Mucosa of descending colon (tissue), 3 donors: ENCODE measurements at places on chromosomes 12 and 14.
A peak's percentile ranks its signal among the peaks of the same experiment; 100 is the strongest.

- DNase-seq, result no peak
Observed at GRCh38 chr14:93320489-93320888, 12.3 kb downstream of the BTBD7 start.

DNA sequence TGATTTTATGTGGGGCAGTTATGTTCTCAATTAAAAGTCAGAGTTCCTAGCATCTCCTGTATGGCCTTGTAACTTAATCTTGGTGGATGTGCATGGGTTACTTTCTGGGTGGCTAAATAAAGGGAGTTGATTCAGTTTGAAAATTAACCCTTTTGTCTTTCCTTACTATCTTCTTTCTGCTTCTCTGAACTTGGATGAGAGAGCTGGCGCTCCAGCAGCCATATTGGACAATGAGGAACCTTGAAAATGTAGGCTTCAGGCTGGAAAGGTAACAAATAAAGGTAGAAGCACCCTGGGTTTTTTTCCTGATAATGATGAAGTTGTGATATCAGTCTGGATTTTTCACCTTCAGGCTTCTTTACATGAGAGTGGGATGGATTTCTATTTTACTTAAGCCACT is 714.1 kb upstream of the TMEM132C start:
- no peak for DNase-seq

DNA sequence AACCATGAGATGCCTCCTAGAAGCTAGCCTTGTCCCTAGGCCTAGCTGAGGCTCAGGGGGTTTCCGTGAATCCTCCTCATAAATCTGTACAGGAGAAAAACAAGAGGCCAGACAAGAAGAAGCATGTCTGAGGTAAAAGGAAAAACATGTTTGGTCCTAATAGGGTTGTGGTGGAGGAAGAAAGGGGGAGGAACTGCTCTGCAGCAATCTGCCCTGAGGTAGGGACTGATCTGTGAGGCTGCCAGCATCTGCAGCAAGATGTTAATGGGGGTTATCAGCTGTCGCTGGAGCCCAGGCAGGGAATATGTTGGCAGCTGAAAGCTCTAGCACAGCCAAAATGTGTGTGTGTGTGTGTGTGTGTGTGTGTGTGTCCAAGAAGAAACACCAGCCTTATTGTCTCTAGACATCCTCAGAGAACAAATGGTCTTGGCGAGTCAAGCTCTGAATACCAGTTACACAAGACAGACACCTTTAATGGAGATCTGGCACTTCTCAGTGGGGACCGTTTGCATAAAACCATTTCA is 218.5 kb downstream of the NUAK1 start:
- no peak for DNase-seq

DNA sequence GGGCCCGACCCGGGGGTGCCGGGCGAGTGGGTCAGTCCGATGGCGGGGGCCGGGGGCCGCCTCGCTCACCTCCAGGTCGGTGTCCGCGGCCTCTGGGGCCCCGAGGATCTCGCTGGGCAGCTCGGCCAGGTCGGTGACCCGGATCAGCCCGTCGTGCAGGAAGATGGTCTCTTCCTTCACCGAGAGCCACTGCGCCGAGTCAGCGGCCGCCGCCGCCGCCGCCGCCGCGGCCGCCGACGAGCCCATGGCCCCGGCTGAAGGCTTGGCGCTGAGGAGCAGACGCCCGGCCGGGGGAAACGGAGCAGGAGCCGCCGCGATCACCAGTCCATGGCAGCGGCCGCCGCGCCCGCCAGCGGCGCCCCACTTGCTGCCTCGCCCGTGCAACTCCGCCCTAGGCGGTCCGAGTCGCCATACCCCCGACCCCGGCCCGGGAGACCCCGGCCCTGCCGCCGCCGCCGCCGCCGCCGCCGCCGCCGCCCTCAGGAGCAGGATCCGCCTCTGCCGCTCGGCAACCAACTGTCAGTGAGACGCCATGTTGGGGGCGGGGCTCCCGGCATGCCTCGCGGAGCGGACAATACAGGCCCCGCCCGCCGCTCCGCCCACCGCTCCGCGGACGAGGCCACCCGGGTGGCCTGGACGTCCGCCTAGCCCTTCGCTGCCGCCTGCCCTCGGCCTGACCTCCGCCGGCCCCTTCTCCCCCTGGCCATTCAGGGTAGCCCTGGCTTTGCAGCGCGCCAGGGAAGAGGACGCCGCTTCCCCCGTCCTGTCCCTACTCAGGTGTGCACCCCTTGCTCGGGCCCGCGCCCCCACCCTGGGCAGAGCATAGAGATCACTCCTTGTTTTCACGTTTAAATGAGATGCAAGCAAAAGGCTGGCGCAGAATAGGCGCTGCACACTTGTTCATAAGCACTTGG is at the start of gene HECTD4:
HECTD4 (minus strand) TSS at position 549 of the 914 bp plus-strand sequence; CDS start at position 246, 303 bp downstream.
- DNase-seq, result peak; percentile 97

- DNase-seq, result no peak
Observed at GRCh38 chr12:70556179-70556869, 80.9 kb downstream of the PTPRB start.

GRCh38 chr12:93860668-93861373 is 183.6 kb downstream of the CRADD start:
- DNase-seq, result no peak

- peak; percentile 76 for DNase-seq
Observed at GRCh38 chr14:22980672-22981089, 1.7 kb downstream of the AJUBA start.

GRCh38 chr12:27338473-27338872 is 5.8 kb downstream of the BMAL2 start:
- no peak for DNase-seq

- DNase-seq, result no peak
Observed at GRCh38 chr14:68368850-68369249, 424.0 kb downstream of the ZFP36L1 start.

- no peak for DNase-seq
Observed at GRCh38 chr12:48413388-48413787, 59.0 kb upstream of the ANP32D start.

DNA sequence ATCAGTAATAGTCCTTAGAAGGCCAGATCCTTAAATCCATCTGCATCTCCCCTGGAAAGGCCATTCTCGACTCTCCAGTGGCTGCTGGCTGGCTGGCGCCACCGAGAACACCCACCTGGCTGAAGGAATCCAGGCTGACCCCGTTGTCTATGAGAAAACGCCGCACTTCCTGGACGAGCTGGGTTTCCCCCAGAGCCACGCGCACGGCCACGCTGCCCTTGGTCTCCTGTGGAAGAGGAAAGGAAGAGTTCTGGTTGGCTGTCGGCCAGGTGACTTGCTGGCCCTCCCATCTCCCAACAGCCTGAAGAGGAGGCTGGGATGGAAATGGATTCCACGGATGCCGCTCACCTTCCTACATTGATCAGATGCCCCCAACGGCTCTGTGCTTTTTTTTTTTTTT is 23.9 kb downstream of the RBM19 start:
- no peak for DNase-seq

GRCh38 chr12:661720-662486 is 1.3 kb downstream of the NINJ2 start:
- no peak for DNase-seq

GRCh38 chr12:50201987-50202521 is 34.9 kb upstream of the CERS5 start:
- peak; percentile 42 for DNase-seq

- no peak for DNase-seq
Observed at GRCh38 chr12:118409834-118410233, 33.5 kb downstream of the SUDS3 start.

DNA sequence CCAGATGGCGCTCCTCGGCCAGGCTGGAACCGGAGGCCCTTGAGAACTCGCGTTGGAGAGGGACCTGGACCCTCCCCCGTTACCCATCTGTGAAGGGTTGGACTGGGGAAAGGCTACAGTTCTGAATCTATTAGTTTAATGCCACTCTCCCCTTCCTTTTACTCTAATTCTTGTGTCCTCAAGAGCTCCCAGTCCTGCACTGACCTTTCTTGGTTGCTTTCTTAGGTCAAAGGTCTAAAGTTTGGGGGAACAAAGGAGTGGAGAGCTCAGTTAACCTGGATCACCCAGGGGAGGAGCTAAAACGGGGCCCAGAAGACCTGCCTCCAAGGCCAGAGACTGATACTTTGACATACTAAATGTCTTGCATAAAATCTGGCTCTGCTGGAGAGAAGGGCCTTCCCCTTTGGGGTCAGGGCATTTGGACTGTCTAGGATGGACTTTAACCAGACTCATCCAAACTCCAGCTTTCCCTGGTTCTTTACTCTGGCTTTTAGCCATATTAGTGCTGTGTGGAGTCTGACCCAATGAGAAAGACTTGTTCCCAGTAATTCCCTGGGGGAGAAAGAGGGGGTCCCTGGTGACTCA is 923 bp upstream of the MLF2 start:
- no peak for DNase-seq
